ENCODE measurements at places on chromosomes 12 and 14.

DNA sequence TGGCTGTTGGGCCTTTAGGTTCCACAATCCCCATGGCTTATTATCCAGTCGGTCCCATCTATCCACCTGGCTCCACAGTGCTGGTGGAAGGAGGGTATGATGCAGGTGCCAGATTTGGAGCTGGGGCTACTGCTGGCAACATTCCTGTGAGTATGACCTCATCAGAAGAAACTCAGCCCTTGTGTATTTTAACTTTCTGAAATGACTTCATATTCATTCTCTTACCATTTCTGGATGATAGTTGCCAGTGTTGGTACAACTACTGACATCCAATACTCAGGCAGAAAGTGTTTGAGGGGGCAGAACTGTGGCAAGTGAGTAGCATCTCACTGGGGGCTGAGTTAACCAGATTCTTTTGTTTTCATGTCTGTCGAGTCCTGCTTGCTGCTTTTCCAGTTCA is 2.3 kb downstream of the DAZAP2 start:
- no peak for DNase-seq

DNA sequence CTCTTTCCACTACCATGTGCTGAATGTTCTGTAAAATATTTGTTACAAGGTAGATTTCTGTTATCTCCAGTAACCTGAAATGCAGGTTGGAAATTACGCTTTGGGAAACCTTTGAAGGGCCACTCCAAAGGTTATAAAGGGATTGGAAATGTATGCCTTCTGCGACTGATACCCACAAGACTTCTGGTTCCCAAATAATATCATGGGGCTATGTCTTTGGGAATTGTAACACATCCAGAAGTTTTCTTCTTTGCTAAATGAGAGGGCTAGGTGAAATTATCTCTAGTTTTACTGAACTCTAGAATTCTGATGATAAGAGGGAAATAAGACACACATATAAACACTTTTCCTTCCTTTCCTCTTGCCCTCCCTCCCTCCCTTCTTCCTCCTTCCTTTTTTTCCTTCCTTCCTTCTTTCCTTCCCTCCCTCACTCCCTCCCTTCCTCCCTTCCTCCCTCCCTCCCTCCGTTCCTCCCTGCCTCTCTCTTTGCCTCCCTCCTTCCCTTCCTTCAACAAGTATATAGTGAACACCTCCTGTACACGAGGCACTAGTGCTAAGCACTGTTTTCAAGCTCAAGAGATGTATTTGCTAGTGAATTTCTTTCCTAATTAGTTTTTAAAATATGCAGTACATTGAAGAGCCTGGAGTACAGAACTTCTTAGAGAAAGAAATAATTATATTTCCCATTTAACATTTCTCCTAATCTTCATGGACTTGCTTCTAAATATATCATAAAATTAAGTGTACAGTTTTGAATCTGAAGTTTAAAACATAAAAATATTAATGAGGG is 10.1 kb downstream of the HMGA2 start:
- no peak for DNase-seq

GRCh38 chr14:32430326-32430725 is 101.2 kb downstream of the AKAP6 start:
- no peak for DNase-seq

- DNase-seq = no peak
Measured at GRCh38 chr12:41983394-41983793, 161.3 kb downstream of the GXYLT1 start.

DNA sequence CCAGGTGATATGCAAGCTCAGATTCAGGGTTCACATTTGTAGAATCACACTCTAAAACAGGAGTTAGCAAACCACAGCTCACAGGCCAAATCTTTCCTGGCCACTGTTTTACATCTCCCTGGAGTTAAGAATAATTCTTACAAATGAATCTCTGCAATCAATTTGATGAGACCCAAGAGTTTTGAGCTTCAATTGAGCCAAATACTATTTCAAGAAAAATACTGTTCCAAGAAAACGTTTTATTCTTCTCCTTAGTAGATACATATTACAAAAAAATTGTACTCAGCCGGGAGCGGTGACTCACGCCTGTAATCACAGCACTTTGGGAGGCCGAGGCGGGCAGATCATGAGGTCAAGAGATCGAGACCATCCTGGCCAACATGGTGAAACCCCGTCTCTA is 2.5 kb downstream of the PTGDR start:
- no peak for DNase-seq

DNA sequence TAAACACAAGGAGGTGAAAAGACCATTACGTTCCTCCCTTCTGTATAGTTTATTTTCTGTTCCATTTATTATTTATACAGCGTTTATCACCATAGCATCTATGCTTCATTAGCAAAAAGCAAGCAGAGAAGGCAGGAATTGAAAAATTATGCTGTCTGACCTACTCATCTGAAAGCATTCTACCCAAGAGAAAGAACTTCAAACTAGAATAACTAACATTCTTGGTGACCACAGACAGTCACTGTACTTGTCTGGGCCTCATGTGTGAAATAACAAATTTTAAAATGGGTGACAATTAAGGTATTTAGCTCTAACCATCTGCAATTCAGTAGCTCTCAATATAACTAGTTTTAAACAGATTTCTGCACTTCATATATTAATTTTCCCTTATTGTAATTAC is 29.3 kb upstream of the PDE3A start:
- DNase-seq = no peak

DNA sequence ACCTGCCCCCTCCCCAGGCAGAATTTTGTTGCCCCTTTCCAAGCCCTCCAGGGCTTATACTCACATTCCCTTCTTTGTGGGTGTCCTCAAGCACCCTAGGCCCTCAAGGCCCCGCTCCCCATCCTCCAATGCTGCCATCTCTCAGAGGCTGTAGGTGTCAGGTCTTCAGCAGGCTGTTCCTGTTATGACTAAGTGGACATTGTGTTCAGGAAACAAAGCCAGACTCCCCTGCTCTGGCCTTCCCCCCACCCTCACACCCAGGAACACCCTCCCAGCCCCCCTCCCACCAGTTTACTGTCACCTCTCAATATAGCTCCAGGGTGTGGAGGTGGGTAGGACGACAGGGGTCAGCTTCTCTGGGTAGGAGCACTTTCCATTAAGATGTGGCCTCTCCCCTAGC is 1.4 kb upstream of the MYH6 start:
- DNase-seq = no peak

- DNase-seq = no peak
Measured at GRCh38 chr12:114671443-114672411, 12.2 kb downstream of the TBX3 start.

- DNase-seq = no peak
Measured at GRCh38 chr12:3980504-3981272, 107.5 kb upstream of the PARP11 start.

Data from T1000 (cell line).